ENCODE measurements at places on chromosomes 6 and 20. TPM values are rescaled to one million over a fixed set of nuclear protein-coding genes. Genes with fewer than 3 reads are reported as not detected.

GRCh38 chr6:20335872-20336271 is 65.8 kb upstream of the E2F3 start:
- DNase-seq, result no peak

DNA sequence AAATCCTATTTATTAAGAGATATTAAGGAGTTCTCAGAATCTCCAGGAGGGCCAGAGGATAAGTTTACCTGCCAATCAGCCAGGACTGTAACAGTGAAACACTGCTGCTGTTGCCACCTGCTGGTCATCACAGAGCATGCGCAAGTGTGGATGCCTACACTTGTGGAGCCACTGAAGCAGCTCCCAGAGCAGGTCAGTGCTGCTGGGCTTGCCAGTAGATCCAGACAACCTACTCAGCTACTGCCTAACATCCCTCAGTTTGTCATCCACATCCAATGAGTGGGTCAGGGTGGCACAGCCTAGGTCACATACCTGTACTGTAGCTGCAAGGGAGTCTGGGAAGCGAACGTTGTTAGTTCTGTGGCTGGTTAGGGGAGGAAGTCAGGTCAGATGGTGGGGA is 18.3 kb upstream of the NHSL1 start:
- peak; percentile 39 for DNase-seq

DNA sequence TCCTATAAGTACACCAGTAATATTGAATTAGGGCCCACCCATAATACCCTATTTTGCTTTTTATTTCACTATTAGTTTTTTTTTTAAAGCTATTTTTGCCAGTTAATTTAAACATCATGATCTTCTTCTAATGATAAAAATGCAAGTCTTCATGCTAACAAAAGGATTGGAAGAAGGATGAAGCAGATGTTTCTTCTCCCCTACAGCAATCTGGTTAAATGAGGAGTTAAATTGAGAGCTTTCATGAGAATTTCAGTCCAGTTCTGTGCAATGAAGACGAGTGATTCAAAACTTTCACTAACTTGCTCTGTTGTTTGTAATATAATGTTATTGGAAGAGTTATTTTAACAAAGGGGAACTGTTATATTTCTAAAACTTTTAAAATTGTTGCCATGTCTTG is 3.4 kb downstream of the HMGN4 start:
- DNase-seq, result no peak

DNA sequence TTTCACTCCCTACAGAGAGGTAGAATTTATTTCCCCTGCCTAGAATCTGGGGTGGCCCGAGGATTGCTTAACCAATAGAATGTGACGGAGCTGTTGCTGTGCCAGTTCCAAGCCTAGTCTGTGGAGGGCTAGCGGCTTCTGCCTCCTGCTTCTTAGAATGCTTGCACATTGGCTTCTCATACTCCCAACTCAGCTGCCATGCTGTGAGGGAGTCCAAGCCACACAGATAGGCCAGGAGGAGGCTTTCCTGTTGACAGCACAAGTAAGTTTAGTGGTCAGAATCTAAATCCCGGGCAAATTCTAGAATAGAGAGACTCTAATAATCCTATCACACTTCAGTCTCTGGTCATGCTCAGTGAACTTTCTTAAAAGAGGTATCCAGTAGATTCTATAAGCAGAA is 57.5 kb upstream of the SNRPB2 start:
- DNase-seq, result no peak

DNA sequence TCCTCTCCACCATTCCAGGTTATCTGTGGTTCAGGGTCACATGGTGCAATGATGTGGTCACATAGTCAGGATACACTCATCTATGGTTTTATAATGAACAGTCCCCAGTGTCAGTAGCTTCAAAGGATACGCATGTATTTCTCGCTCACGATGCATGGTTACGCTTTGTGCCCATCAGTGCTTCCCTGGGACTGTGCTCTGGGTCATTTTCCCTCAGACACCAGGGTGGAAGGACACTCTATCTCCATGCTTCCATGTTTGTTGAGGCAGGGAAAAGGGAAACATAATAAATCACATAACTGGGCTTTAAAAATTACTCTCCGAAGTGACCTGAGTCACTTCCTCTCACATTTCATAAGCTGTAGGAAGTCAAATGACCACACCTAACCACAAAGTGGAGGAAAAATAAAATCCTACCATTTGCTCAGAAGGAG is 394.8 kb upstream of the NOX3 start:
- peak; percentile 74 for DNase-seq

SPAG4 gene
- 6.2 TPM for total RNA-seq

REPS1 gene
- total RNA-seq, result 52.7 TPM

HLA-DOA gene
- 0.39 TPM for total RNA-seq

ZC2HC1B gene
- total RNA-seq, result not detected

GNMT gene
- 0.57 TPM for total RNA-seq
